ENCODE measurements at places on chromosomes 12 and 14.
A peak's percentile ranks its signal among the peaks of the same experiment; 100 is the strongest.

DNA sequence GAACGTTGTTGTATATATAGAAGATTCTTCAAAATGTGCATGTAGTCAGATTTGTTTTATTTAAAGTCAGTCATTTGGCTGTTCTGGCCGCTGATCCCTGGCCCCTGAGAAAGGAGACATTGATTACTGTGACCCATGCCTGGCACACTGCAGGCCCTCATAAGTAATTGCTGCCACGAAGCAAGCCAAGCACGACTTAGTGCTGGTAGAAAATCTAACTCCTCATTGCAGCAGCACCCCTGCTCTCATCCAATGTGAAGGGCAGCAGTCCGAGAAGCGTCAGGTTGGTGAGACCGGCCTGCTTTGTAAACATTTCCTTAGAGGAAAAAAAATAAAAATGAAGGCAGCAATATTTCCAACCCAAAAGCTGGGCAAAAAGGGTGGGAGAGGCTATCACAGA lies 22.8 kb upstream of the TMTC2 start:
- DNase-seq, result no peak

- DNase-seq, result no peak
These were observed 695 bp upstream of the MMP19 start for GRCh38 chr12:55843431-55843830.

DNA sequence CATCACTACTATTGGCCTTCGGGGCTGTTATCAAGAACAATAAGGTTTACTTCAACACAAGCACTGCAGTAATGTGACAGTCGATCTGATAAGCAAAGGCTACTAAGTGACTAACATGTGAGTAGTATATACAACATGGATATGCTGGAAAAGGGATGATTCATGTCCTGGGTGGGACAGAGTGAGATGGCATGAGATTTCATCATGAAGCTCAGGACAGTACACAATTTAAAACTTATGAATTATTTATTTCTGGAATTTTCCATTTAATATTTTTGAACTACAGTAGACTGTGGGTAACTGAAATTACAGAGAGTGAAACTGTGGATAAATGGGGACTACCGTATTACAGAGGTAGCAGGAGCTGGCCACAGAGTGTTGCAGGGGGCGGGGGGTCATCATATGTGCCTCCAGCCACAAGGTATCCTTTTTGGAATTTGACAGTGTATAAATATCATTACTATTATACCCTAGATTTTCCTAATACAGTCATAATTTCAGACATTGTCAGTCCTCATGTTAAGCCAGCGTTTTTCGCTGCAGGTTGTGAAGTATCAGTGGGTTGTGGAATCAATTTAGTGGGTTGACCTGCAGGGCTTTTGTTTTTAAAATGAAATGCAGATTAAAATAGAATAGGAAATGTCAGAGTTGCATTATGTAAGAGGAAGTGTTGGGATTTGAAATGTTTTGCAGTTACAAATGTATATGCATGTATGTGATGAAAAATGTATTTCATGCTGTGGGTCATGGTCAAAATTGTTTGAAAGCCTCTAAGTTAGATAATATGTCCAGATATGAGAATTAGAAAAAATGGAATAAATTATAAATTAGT lies 148.0 kb upstream of the NUDT4 start:
- DNase-seq, result no peak

DNA sequence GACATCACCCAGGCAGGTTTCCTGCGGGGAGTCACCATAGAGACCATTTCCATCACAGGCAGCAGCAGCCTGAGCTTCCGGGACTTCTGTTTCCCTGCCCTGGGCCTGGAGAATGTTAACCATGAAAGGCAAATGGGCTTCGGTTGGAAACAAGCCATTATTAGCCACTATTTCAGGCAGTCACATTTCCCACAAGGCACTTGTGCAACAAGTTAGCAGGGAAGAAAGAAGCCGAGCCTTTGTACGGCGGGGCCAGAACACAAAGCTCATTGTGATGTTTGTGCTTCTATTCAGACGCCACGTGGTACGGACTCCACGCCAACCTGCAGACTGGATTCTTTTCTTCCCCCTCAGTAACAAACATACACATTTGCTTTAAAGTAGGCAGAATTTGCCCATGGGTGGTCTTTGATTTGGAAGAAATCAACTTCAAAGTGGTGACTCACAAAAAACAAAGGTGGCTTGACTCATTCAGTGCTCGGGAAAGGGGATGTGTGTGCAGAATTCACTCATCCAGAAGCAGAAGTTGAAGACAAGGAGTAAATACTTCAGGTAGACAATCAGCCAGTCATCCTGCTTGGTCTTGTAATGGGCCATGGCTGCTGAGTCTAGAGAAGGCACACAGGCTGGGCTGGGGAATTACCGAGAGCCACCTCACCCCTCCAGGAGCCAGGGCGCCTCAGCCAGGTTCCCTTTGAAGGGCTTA lies 154.2 kb upstream of the PRMT8 start:
- no peak for DNase-seq

DNA sequence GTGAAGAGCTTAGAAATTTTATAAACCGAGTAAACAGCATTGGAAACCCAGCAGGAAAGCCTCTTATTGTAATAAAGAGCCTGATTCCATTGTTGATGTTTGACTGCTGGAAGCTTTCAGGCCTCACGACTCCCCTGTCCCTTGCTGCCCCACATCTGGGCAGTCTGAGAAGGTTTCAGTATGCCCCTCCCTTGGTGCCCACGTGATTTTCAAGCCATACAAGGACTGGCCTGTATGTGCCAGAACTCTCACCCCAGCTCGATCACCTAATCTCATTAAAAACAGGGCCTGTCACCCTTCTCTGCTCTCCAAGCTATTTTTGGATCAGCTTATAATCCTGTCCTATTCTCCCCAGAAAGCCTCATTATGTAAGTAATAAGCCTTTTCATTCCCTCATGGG lies 7.5 kb upstream of the PYROXD1 start:
- no peak for DNase-seq

- no peak for DNase-seq
These were observed 713 bp upstream of the FBXL14 start for GRCh38 chr12:1595026-1595561.

- DNase-seq, result peak; percentile 63
These were observed 98.6 kb downstream of the IRF2BPL start for GRCh38 chr14:76929927-76930326.

DNA sequence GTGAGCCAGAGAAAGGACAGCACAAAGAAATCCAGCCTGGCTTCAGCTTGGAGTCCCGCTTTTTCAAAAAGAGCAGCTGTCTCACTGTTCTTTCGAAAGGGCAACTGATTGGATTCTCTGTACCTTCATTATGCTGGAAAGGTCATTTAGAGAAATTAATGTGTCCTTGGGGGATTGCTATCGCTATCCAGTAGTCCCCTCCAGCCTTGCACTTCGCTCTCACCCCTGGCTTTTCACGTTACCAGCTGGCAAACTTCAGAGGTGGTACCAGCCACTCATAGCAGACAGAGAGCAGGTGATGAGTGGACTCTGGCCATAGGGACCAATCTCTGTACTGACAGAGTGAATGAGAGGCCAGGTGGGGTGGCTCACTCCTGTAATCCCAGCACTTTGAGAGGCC lies 11.8 kb upstream of the NUAK1 start:
- DNase-seq, result no peak

DNA sequence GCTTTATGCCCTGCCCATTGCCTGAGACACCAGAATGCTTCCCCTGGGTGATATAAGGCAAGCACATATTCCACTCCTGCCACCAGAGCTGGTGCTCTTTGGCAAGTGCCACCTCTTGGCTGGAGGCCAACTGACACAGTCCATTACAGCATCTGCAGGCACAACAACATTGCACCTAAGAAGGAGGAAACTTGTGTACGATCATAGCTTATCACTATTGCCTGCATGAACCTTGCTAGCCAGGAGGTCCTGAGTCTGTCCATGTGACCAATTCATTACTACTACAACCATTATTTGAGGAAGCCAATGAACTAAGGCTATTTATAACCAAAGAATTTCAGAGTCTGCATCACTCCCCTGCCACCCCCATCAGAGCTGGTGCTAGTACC lies 119.8 kb upstream of the SCAF11 start:
- DNase-seq, result no peak
